Naive thymus-derived CD8-positive, alpha-beta T cell (primary cell): ENCODE measurements at places on chromosomes 7 and 10. TPM values are rescaled to one million over a fixed set of nuclear protein-coding genes. Genes with fewer than 3 reads are reported as not detected.

GRCh38 chr10:44039599-44039998, 345.3 kb downstream of the CXCL12 start:
- no peaks in the 10 kb centered on the region for H3K4me1 ChIP-seq
- H3K4me3 ChIP-seq = no peak overlapping the region
- H3K36me3 ChIP-seq = no peaks in the 10 kb centered on the region

GRCh38 chr7:154646126-154647013, 356.6 kb downstream of the PAXIP1 start:
- no peaks in the 10 kb centered on the region for H3K27me3 ChIP-seq
- no peak for DNase-seq
- H3K36me3 ChIP-seq = no peaks in the 10 kb centered on the region
- no peak overlapping the region for H3K27ac ChIP-seq
- H3K4me3 ChIP-seq = no peak overlapping the region

- no peaks in the 10 kb centered on the region for H3K36me3 ChIP-seq
- peaks cover 70% of the 10 kb centered on the region for H3K27me3 ChIP-seq
- H3K27ac ChIP-seq = no peak overlapping the region
- no peak for DNase-seq
- peaks cover 12% of the 10 kb centered on the region for H3K4me1 ChIP-seq
These were observed 1.9 kb downstream of the DNAH11 start for GRCh38 chr7:21544715-21545114.

- H3K36me3 ChIP-seq = peaks cover 22% of the 10 kb centered on the region
- H3K4me3 ChIP-seq = peak within 1 kb of the TSS; percentile 71
These were observed at the start of gene TBX20 for GRCh38 chr7:35253710-35254495. Gene TBX20, minus strand, starts transcription at chr7:35254100. Its CDS starts 480 bp downstream, at chr7:35253620.

- DNase-seq = no peak
- peaks cover 19% of the 10 kb centered on the region for H3K4me1 ChIP-seq
- no peaks in the 10 kb centered on the region for H3K36me3 ChIP-seq
- H3K27me3 ChIP-seq = no peaks in the 10 kb centered on the region
- H3K4me3 ChIP-seq = peak overlapping the region; percentile 15
- no peak overlapping the region for H3K27ac ChIP-seq
These were observed 154.1 kb upstream of the AHR start for GRCh38 chr7:17144322-17144721.

DNA sequence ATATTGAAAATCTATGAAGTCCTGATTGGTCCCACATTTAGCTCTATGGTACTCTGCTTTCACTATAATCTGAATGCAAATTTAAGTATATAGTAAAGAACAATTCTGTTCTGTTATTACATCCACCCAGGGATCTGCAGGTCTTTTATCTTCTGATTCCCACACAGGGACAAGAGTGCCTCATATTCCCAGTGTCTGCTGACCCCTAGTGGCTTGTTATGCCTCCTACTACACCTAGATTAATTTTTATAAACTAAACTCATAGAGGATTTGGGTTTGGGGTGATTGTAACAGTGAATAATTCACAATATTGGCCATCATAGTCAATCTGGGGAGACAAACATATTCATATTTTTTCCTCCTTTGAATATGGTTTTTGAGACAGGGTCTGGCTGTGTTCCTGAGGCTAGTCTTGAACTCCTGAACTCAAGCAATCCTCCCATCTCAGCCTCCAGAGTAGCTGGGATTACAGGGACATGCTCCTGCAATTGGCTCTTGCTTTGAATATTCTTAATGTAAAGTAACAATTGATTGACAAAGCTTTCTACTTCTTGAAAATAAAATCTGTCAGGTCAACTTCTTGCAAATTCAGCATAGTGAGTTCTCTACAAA, 282.1 kb downstream of the KCND2 start:
- H3K4me3 ChIP-seq = no peak overlapping the region
- H3K4me1 ChIP-seq = no peaks in the 10 kb centered on the region
- H3K36me3 ChIP-seq = no peaks in the 10 kb centered on the region
- no peak for DNase-seq
- no peak overlapping the region for H3K27ac ChIP-seq

DNA sequence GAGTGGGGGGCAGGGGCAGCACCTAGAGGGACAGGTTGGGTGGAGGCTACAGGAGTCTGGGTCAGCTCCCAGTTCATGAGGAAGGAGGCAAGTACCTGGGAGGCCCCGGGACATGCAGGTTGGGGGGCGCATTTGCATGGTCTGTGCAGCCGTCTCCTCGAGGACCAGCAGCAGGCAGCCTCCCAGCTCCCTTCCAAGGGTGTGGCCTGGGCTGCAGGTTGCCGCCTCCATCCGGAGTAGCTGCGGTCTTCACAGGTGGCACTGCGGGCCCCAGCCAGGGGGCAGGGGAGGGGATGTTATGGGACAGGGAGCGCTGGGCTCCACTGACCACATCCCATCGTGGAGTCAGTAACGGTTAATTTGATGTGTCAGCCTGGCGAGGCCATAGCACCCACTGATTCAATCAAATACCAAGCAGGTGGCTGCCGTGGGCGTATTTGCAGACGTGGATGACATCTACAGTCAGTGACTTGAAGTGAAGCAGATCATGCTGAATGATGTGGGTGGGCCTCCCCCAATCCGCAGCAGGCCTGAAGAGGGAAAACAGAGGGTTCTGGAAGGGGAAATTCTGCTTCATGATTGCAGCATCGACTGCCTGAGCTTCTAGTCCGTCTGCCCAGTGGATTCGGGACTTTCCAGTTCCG, 81.6 kb downstream of the PRKAG2 start:
- no peak for DNase-seq
- no peak overlapping the region for H3K4me3 ChIP-seq
- H3K27me3 ChIP-seq = no peaks in the 10 kb centered on the region
- no peak overlapping the region for H3K27ac ChIP-seq

- DNase-seq = no peak
- no peaks in the 10 kb centered on the region for H3K36me3 ChIP-seq
- H3K27ac ChIP-seq = no peak overlapping the region
- H3K4me3 ChIP-seq = no peak overlapping the region
These were observed 359.3 kb downstream of the SH2D4B start for GRCh38 chr10:80896959-80897358.

- no peak overlapping the region for H3K4me3 ChIP-seq
- no peak for DNase-seq
- peaks cover 24% of the 10 kb centered on the region for H3K4me1 ChIP-seq
- H3K27me3 ChIP-seq = peaks cover 29% of the 10 kb centered on the region
These were observed 4.4 kb downstream of the ST8SIA6 start for GRCh38 chr10:17450024-17450423.

DNA sequence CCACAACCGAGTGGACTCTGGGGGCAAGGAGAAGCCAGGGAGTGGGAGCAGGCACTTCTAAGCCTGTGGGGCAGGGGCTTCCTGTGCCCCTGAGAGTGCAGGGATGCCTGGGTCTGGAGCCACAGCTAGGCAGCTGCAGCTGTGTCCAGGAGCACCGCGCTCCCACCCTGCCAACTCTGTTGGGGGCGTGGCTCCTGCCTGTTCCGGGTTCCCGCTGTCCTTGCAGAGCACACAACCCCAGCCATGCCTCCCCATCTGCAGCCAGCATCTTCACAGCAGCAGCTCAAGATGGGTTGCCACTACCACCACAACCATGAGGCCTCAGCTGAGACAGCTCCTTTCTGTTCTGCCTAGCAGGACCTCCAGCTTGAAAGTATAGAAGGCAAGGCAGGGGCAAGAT, 8.6 kb downstream of the PAX4 start:
- H3K27ac ChIP-seq = no peak overlapping the region
- H3K4me3 ChIP-seq = no peak overlapping the region
- H3K4me1 ChIP-seq = no peaks in the 10 kb centered on the region
- no peak for DNase-seq

DNA sequence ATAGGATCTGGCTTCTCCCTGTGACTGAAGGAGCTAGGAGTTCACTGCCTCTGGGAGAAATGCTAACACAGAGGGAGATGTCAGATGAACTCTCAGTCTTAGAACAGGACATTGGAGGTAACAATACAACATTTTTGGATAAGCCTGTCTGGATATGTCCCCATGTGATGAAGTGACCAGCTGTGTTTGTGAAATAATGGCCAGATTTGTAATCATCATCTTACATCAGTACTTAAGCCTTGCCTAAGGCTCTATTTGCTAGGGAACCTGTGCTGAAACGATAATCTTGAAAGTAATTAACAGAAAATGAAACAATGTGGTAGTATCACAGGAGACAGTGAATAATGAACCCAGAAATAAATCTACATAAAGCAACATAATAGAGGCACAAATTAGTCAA, 56.2 kb downstream of the CRPPA start:
- no peaks in the 10 kb centered on the region for H3K27me3 ChIP-seq
- H3K4me3 ChIP-seq = no peak overlapping the region
- DNase-seq = no peak
- H3K4me1 ChIP-seq = no peaks in the 10 kb centered on the region
- peaks cover 5% of the 10 kb centered on the region for H3K36me3 ChIP-seq

GRCh38 chr7:5528071-5528814, 104.6 kb upstream of the TNRC18 start:
- DNase-seq = peak; percentile 65
- peaks cover 2% of the 10 kb centered on the region for H3K27me3 ChIP-seq
- peaks cover 25% of the 10 kb centered on the region for H3K4me1 ChIP-seq
- peak overlapping the region; percentile 97 for H3K4me3 ChIP-seq

DNA sequence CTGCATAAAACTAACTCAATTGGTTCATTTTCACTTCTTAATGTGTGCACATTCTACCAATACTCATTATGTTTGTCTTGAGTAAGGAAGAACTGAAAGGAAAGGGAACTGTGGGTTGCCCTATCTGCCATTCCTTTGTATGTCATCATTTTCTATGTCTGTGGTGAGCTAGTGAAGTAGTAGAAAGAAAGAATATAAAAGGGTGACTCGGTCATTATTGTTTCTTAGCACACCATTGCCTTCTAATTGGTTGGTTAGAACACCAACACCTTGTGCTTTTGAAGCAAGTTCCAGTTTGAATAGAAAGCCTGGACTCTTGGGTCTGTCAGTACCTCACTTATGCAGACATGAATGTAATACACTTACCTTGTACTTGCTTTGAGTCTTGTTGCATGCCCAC, 64.3 kb upstream of the MDFIC start:
- no peaks in the 10 kb centered on the region for H3K36me3 ChIP-seq
- H3K27me3 ChIP-seq = no peaks in the 10 kb centered on the region
- no peak for DNase-seq
- H3K4me3 ChIP-seq = no peak overlapping the region

Gene IFIT1B
- total RNA-seq = not detected

Gene USP6NL
- 6.9 TPM for total RNA-seq

Gene LIPM
- not detected for total RNA-seq

Gene CNTNAP2
- total RNA-seq = 1.5 TPM

Gene TMEM184A
- not detected for total RNA-seq

Gene SPAM1
- total RNA-seq = not detected
